ENCODE measurements at places on chromosomes 1 and 21.
A peak's percentile ranks its signal among the peaks of the same experiment; 100 is the strongest.

DNA sequence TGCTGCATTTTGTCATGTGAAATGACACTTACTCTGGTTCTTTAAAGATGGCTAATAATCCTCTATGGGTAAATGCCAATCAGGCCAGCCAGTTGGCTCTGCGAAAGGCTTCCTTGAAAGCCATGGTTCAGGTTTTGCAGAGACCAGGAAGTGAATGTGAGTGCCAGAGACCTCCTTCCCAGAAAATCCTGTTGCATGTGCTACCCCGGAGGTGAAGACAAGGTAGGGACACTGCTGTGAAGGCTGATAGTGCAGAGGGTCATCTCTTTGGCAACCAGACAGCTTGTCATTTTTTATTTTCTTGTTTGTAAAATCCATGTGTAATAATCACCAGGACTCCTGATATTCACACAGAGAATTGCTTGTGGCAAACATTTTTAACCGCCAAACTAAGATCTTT, 18.7 kb downstream of the LRRC8D start:
- no peak for DNase-seq

GRCh38 chr1:214391873-214392645, 111.1 kb downstream of the SMYD2 start:
- no peak for DNase-seq

DNA sequence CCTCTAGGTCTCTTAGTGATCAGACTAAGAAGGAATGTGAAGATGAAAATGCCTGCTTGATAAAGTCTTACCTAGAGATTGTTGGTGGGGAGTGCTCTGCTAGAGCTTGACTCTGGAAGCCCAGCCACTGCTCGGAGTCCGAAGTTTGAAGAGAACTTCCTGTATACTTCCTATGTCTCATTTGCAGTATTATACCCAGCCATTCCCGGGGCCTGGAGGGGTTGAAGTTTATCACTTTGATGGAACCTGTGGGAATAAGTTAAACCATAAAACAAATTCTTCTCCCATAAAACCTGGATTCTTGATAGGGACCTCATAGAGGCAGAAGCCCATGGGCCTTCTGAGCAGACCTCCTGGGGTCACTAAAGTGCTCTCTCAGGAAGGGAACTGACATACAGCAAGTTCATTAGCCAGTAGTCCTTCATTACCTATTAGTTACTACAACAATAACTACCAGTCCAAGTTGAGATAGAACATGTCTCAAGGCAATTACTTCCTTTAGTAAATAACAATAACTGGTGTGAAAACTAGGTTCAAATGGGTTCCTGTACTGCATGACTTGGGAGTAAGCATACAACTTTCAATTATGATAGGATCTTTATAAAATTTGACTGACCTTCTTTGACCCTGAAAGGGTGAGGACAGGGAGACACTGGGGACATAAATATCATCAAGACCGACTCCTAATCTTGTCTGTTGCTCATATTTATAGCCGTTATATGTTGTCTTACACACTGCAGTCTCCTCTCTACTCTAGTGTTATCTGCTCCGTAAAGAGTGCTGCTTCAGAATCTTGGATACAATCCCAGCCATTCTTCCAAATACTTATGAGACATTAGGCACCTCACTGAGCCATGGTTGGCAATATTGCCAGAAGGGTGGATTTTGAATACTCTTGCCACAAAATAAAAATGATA, at the start of gene OR6N1:
OR6N1 (minus strand) TSS at position 246 of the 917 bp plus-strand sequence. CDS start 5,513 bp downstream, outside the sequence.
- no peak for DNase-seq

DNA sequence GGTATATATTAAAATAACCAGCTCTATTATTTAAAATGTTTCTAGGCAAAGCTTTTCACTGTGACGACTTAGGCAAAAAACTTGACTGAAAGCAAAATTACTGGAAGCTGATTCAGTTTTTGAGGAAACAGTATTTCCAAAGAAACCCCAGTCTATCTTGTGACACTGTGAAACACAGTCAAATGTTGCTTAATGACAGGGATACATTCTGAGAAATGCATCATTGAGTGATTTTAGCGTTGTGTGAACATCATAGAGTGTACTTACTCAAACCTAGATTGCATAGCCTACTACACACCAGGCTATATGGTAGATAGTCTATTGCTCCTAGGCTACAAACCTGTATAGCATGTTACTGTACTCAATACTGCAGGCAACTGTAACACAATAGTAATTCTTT, 116.9 kb upstream of the KCNK1 start:
- DNase-seq = no peak

GRCh38 chr1:204859861-204860267, 10.8 kb upstream of the NFASC start:
- DNase-seq = no peak

DNA sequence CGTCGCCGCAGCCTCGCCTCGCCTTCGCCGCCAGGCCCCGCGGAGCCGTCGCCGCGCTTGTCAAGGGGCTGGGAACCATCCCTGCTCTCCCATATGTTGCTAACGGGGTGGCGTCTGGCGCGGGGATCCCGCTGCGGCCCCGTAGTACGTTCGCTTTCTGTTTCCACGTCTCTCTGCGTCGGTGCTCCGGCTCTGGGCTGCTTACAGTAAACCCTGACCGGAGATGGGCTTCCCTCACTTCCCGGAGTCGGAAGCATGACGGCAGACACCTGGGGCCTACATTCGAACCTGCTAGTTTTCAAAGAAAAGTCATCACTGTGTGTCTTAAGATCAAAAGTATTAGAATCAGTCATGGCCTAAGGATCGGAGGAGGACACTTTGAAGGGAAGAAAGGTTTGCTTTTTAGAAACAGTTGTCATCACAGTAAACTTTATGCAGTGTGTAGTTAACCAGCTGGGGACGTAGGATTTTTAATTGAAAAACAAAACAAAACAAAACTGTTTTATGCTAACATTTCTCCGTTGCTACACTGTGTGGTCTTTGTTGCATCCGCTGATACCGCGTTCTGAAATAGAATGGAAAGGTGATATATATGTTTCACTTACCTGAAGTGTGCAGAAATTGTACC, 69.0 kb downstream of the SLC35A3 start:
- DNase-seq = peak; percentile 37

- DNase-seq = no peak
Measured at GRCh38 chr1:113433184-113433583, 42.9 kb downstream of the MAGI3 start.

DNA sequence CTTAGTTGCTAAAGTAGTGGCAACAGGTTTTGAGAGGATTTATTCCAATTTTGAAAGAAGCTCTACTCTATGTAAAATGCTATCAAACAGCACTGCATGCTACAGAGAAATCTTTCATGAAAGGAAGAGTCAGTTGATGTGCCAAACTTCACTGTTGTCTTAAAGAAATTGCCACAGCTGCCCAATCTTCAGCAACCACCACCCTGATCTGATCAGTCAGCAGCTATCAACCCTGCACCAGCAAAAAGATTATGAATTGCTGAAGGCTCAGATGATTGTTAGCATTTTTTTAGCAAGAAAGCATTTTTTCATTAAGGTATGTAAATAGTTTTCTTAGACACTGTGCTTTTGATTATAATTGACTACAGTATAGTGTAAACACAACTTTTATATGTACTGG, 49.6 kb downstream of the SLC9C2 start:
- DNase-seq = no peak

GRCh38 chr1:110060034-110060661, 10.3 kb downstream of the ALX3 start:
- peak; percentile 46 for DNase-seq

DNA sequence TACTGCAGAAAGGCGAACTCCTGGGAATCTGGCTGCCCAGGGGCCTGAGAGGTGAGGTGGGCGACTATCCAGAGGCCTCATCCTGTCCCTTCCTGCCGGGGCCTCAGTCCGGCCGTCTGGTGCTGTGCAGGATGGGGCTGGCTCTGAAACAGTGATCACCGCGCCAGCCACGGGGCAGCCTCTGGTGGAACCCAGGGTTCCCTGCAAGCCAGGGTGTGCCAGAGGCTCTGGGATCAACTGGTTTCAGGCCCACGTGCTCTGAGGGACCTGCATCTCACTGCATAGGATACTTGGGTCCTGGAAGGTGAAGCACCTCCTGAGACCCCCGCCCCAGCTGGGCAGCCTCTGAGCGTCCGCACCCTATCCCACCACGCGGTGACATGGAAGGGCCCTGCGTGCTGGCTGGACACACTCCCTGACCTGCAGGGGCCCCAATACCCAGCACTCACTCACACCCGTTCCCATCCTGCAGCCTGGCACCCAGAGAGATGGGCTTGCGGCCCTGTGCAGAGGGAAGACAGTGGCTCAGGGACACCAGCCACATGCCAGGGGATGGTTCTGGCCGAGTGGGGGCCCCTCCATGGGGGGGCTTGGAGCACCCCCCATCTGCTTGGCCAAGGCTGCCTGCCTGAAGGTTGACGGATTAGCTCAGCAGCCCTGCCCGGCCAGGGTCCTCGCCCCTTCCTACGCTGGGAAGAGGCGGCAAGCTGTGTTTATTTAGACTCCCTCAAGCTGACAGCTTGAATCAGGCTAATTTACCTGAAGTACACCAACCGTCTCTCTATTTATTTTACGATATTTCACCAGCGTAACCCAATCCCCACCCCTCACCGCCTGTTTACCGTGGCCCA, 64.3 kb upstream of the TTC34 start:
- DNase-seq = no peak

DNA sequence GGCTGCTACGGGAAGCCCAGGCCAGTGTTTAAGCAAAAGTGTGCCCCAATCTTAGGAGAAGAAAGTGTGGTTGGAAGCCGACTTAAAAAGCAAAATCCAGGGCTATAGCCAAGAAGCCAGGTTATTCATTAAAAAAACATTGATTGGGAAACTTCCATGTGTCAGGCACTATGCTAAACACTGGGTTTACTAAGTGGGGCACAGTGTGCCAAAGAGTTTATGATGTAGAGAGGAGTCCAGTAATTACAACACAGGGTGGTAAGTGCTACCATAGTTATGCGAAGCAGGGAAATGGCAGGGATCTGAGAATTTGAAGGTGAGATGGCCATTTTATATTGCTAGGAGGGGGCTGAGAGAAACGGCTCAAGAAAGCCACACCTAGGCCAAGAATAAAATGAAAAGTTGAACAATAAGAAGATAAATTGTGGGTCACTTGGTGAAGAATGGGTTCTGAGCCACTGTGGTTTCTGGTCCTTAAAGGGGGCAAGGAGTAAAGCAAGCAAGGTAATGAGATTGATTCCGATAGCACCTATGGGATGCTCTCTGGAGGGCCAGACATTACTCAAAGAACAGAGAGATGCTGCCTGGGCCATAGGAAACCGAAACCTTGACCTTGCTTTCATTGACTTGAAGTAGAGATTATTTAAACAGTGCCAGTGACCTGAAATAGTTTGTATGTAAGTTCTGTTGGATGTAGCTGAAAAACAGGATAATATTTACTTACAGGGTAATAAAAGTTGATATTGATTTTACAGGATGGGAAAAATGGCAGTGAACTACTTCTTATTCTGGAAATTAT, 177.8 kb downstream of the GIPC2 start:
- DNase-seq = no peak

DNA sequence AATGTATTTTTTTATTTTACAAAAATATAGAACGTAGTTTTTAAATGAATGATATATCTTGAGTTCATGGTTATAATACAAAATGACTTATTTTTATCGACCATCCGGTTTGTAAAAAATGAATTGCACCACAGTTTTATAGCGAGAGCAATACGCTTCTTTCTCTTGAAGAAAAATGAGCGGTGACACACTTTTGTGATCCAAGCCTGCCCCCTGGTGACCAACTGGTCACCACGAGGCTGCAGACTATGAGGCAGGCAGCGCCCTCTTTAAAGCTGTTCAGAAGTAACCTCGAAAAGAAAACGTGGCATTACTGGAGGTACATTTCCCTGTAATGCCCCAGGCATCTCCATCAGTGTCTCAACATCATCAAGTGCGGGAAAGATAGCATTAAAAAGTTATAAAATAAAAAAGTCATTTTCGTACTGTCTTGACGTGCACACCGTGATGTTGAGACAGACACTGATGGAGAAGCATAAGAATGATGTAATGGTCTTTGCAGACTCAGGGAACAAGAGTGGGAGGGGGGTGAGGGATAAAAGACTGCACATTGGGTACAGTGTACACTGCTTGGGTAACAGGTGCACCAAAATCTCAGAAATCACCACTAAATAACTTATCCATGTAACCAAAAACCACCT, 734.2 kb upstream of the ADAMTS5 start:
- DNase-seq = peak; percentile 31

DNA sequence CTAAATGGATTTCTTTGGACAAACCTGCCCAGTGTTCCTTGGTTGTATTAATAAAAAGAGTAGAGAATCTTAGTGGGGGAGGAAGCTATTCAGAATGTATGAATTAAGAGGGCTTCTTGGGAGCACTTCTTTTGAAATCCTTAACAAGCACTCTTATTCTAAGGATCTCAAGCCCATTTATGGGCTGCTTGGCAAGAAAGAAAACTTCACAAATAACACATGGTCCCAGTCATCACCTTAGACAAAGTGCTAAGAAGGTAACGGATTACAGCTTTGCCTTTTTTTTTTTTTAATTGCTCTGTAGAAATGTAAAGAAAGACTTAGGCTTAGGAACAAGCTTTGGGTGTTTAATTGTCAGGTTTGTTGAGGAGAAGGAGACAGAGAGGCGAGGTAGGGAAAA, 76.6 kb upstream of the IPO9 start:
- DNase-seq = no peak

- peak; percentile 79 for DNase-seq
Measured at GRCh38 chr21:46634966-46635323, 529 bp upstream of the PRMT2 start.

DNA sequence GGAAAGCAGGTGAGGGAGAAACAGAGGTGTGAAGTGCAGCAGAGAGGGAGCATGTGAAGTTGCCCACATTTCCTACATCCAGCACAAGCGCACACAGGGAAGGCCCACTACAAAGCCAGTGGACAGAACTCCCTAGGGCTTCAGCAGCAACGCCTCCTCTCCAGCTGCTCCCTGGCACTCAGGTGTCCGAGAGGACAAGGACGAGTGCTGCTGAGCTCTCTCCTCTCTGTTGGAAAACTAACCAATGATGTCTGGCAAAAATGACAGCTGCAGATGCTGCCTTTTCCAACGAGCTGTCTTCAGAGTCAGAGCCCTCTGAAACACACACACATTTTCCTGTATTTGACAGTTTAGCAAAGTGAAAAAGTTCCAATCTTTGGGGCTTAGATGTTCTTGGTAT, 86.8 kb downstream of the HSF2BP start:
- no peak for DNase-seq

Data from CD14-positive monocyte (primary cell).